Suppressor macrophage treated with lipopolysaccharide for 4 hours (primary cell): ENCODE measurements at places on chromosomes 11 and 22.

DNA sequence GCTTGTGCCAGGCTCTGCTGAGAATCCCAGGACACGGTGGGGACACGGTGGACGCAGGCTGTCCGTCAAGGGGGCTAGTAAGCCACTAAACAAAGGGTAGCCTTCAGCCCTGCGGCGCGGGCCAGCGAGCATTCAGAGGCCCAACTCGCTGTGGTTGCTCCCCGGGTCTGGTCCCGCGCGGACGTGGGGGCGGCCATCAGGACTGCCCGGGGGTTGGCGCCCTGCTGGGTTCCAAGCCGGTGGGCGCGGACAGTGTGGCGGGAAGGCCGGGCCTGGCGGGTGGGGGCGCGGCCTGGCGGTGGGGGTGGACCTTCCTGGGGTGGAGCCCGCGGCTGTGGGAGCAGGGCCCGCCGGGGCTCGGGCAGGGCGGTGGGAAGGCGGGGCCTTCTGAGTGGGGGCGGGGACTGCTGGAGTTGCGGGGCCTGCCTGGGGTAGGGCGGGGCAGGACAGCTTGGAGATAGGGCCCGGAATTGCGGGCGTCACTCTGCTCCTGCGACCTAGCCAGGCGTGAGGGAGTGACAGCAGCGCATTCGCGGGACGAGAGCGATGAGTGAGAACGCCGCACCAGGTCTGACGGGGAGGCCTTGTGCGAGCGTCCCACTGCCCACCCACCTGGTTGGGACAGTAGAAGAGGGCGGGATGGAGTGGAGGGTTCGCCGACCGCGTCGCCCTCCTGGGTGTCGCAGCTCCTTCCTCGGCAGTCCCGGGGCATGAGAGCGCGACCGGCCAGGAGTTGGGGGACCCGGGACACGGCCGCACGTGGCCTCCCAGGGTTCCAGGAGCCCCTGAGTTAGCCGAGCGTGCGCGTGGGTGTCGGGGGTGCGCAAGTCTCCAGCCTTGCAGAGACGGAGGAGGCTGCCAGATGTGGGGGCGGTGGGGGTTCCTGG is at the start of gene SERHL2:
Gene SERHL2, plus strand, starts transcription at position 482 of the 887 bp plus-strand sequence. Its CDS starts 65 bp downstream, at position 547.
- peak; percentile 86 for DNase-seq

DNA sequence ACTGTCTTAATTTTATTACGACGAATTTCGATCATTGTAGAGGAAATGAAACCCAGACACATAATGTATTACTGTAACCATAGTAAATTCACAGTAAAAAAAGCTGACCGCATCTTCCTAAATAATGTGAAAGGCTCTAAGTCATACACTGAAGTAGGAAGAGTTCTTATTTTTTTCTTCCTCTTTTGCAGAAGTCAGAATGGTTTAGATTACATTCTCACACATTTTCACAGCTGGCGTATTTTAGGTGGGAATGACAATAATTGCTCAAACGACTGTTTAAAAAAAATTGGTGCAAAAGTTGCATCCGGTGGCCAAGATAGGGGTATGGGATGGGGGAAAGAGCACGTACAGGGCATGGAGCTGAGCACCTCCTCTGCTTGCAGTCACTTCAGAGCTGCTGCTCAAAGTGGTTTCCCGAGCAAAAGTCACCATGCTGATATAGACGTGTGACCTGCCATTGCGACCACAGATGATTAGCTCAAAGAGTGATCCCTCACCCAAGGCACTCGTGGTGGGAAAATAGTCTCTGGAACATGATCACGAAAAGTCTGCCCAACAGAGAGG is 35.3 kb downstream of the MMP13 start:
- DNase-seq = peak; percentile 93

- DNase-seq = no peak
These were observed 181.0 kb downstream of the CHST1 start for GRCh38 chr11:45484326-45484883.

- DNase-seq = peak; percentile 62
These were observed 6.5 kb downstream of the SF1 start for GRCh38 chr11:64771861-64772260.

DNA sequence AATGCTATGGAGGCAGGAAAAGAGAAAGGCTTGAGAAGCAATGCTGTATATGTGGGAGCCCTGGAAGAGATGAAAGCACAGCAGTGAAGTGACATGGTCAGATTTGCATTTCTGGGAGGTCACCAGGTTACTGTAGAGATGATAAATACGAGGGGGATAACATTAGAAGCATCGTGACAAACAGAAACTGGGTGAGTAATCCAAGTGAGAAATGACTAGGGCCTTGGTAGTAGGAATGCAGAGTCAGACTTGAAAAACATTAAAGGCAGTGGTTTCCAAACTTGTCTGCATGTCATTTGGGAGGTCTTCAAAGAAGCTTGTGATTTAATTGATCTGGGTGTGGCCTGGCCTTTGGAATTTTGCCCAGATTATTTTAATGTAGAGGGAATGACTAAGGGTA is 43.9 kb downstream of the CCDC34 start:
- DNase-seq = no peak

- DNase-seq = no peak
These were observed 16.8 kb downstream of the KCNJ11 start for GRCh38 chr11:17371614-17372013.

GRCh38 chr11:535210-535518 is 212 bp downstream of the HRAS start:
- DNase-seq = no peak

GRCh38 chr22:39449708-39450107 is 7.1 kb upstream of the MGAT3 start:
- no peak for DNase-seq

DNA sequence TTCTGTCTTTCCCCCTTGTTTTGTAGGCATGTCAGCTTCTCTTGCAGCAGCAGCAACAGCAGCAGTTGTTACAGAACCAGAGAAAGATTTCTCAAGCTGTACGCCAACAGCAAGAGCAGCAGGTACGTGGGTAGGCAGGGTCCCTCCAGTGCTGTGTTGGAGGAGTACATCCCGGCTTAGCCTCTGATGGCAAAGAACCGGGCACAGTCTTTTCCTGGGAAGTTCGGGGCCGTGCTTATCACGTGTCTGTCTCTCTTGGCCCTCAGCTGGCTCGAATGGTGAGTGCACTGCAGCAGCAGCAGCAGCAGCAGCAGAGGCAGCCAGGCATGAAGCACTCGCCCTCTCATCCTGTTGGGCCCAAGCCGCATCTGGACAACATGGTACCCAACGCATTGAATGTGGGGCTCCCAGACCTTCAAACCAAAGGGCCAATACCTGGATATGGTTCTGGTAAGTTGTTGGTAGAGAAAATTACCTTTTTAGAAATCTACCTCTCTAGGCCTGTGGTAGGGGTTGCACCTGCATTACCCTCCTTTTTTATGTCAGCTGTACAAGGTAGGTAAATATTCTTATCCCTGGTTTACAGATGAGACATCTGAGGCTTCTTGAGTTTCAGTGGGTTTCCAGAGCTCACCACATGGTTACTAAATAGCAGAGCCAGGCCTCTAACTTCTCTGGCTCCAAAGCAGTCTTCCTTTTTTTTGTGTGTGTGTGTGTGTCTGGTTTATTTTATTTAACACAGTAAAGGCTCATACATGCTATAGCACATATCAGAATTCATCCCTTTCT is 45.2 kb upstream of the ADSL start:
- no peak for DNase-seq

DNA sequence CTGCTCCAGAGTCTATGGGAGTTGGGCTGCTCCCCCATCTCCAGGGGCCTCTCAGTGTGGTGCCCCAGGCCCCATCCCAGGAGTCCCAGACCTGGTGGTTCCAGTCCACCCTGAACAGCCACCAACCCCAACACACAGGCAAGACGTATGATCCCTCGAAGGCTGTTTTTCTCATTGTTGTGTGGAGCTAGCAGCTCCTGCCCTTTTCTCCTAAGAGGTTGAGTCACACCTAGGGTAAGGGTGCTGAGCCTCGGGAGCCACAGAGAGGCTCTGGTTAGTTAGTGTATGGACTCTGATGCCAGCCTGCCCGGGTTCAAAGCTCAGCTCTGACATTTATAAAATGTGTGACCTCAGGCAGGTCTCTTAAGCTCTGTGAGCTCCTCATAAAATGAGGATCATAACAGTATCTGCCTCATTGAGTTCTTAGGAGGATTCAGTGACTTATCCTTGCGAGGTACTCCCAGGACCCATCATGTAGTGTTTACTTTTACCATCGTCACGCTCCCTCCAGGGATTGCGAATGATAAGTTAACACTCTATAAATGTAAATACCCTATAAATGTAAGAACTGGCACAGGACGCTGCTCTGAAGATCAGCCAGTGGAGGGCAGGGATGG is 47.2 kb downstream of the FBLN1 start:
- no peak for DNase-seq

DNA sequence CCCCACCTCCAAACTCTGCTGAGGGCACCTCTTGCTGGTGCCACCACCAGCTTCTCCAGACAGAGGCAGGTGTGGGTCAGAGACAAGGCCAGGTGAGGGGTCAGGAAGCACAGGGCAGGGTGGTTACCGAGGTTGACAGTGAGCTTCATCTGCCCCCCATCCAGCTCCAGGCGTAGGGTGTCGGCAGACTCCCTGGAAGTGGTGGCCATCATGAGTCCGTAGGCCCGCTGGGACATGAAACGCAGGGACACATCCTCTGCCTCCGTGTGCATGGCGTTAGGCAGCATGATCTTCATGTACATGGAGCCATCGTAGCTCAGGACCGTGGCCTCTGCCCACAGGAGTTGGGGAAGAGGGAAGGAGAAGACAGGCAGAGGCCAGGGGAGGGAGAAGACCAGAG is 62.8 kb downstream of the NRXN2 start:
- no peak for DNase-seq

DNA sequence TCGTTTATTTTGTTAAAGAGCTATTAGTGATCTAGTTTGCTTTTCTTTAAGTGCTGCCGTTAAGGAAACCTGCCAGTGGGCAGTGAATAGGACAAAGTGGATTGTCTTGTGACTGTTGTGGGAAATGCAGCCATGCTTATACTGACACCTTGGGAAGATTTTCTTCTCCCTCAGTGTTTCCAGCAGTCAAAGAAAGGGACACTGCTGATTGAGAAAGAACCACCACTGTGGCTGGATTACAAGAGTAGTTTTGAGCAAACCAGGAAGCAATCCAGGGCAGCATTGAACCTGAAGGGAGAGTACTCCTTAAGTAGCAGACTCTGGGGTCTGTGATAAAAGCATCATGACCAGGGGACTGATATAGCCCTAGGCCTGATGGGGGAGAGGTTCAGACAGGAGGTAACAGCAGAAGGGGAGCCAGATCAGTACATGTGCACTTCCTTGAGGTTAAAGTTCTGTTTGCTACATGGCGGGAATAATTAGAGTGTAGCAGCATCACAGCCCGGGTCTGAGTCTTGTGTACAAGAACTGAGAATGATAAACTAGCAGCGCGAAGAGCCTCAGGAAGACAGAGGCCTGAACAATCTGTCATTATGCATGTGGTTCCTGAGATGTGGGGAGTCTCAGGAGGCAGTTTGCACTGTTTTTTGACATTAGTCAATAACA is 167.8 kb downstream of the C11orf91 start:
- DNase-seq = no peak

DNA sequence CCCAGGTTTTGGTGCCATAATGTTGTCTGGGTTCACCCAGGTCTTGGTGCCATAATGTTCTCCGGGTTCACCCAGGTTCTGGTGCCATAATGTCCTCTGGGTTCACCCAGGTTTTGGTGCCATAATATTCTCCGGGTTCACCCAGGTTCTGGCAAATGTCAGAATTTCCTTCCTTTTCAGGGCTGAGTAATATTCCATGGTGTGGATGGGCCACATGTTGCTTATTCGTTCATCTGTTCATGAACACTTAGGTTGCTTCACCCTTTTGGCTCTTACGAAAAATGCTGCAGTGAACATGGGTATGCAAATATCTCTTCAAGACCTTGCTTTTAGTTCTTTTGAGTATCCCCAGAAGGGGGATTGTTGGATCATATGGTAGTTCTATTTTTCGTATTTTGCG is 15.1 kb upstream of the GRAMD4 start:
- DNase-seq = no peak

DNA sequence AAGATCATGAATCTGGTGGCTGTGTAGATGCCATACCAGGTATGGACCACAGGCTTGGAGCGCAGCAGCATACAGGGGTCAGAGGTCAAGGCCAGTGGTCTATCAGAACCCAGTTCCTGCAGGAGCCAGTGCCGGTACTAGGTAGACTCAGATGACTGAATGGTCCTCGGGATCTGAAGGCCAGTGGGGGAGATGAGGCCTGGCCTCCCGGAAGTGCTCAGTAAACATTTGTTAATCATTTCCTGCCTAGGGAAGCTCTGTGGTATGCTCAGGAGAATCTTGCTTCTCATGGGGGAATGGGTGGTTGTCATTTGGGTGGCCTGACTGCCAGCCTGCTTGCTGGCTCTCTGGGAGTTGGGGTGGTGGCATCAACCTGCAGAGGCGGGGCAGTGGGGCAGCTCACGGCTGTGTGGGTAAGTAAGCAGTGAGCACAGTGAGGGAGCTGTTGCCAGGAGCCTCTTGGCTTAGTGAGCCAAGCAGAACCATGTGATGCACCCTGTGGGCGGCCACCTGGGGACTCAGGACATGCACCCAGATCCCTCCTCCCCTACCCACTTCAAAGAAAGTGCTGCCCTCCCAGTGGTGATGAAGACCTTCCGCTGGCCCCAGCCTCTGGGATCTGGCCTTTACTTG is 33.0 kb downstream of the PTPRJ start:
- DNase-seq = peak; percentile 59

DNA sequence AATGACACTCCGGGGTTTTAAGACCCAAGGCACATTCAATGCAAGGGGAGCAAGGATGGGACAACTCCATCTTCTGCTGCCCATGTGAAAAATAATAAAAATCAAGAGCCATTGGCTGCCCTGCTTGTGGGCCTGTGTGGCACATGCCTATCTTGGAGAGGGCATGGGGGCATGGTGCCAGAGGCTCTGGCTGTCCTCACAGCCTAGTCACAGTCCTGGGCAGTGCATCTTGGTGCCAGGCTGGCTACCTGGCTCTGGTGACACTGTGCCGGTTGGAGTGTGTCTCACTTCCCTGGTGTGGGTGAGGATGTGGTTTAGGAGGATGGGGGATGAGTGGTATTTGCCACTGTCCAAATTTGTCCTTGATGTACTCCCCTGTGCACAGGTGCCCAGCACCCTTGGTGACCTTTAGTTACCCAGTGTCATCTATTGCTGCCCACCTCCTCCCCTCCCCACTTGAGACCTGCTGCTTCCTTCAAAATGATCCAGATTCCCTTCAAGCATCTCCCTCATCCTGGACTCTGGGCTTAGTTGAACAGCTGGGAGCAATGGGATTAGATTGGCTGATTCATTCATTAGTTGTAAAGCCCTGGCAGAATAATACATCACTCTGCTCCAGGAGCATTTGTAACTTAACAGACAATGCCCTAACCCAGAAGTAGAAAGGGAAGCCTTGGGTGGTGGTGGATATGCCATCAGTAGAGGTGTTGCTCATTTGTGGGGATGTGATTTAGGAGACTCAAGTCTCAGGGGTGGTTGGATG is 4.6 kb downstream of the TMEM86A start:
- no peak for DNase-seq

DNA sequence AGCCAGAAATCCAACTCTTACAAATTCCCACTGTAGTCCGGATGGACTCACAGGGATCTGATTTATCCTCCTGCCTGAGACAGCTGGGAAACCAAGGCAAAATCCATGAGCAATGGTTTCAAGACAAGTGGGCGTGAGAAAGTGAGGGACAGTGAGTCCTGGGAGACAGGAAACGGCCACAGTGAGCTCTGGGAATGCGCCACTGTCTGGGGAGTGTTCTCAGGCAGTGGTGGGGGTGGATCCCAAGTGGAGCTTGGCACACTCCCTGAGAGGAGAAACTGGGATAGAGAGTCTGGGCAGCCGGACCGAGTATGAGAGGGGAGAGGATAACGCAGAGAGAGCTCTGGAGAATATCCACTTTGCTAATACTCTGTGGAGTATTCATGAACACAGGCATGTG is 9.8 kb downstream of the IL17REL start:
- no peak for DNase-seq
